ENCODE measurements at places on chromosomes 3 and 15. TPM values are rescaled to one million over a fixed set of nuclear protein-coding genes. Genes with fewer than 3 reads are reported as not detected.

AHSG gene
- total RNA-seq = 0.16 TPM

OCA2 gene
- total RNA-seq = 0.32 TPM

CLDN16 gene
- not detected for total RNA-seq

HIGD1A gene
- 98.4 TPM for total RNA-seq

NPTN gene
- total RNA-seq = 208 TPM

HHATL gene
- 0.31 TPM for total RNA-seq

P3H2 gene
- 24.9 TPM for total RNA-seq

GPR87 gene
- 2.1 TPM for total RNA-seq

HYAL2 gene
- 25.9 TPM for total RNA-seq

STRC gene
- total RNA-seq = 0.05 TPM

LINGO1 gene
- total RNA-seq = 9.3 TPM

ZNF654 gene
- total RNA-seq = 5.1 TPM
